ENCODE measurements at places on chromosomes 6 and 20. TPM values are rescaled to one million over a fixed set of nuclear protein-coding genes. Genes with fewer than 3 reads are reported as not detected.

DNA sequence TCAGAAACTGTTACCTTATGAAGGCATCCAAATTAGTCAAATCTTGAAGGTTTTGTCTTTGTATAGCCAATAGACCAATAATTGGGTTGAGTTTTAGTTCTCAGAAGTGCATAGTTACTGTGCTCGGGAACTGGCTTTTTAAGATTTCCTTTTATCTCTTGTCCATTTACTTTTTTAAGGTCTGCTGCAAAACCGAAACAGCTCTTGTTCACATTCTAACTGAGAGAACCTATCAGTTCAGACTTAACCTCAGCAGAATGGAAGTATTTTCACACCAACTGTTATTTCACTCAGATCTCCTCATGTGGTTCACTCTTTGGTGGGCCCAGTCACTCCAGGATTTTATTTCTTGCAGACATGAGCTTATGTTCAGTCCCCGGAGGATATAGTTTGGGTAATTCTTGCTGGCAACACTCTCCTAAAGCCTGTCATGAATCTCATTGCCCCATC is 55.5 kb downstream of the TPBG start:
- no peak for DNase-seq

GRCh38 chr20:9660236-9660868 is 146.0 kb downstream of the LAMP5 start:
- peak; percentile 32 for DNase-seq

- DNase-seq = no peak
Measured at GRCh38 chr6:13661647-13662046, 46.5 kb downstream of the NOL7 start.

DNA sequence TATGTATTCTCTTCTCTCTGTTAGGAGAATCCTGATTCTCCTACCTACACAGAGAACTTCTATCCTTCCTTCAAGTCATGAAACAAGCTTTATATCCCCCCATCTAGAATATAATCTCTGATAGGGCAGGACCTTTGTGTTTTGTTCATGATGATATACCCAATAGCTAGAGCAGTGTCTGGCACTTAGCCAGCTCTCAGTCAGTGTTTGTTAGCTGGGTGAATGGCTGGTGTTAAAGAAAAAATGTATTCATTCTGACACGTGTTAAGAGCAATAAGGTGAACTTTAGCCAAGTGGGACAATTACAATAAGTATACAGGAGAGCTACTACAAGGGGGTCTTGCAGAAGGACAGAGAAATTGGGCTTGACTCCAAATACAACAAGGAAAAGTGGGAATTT is 34.3 kb upstream of the TNFRSF21 start:
- no peak for DNase-seq

Gene GABRR2
- not detected for total RNA-seq

GRCh38 chr20:54668271-54669039 is 193.1 kb downstream of the DOK5 start:
- peak; percentile 33 for DNase-seq

GRCh38 chr6:19327241-19327640 is 509.9 kb upstream of the ID4 start:
- DNase-seq = no peak

DNA sequence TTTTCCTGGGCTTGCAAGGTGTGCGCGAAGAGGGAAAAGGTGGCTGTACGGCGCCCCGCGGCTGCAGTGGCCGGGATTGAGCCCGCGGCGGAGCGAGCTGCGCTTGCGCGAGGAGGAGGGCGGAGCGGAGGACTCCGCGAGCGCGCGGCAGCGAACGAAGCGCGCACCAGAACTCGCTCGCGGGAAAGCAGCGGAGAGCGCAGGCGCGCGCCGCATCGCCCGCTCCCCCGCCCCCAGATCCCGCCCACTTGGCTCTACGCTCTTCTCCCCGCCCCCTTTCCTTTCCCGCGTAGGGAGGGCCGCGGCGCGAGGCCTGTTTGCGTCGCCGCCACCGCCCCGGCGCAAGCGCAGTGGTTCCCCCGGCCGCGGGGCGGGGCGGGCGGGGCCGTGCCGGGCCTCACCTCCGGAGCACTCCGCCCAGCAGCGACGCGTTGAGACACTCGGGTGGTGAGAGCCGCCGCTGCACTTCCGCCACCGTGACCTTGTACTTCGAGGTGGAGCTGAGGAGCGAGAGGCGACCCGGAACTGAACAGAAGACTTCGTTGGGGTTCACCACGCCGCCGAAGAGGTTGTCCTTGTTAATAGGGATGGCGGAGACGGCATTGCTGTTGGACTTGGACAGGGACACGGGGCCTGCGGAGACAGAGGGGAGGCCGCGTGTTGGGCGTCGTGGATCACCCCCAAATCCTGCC is 10.6 kb downstream of the TFAP2A start:
- DNase-seq = peak; percentile 97

Gene HUS1B
- total RNA-seq = 0.98 TPM

GRCh38 chr6:143894655-143895054 is 30.4 kb downstream of the ZC2HC1B start:
- DNase-seq = no peak

DNA sequence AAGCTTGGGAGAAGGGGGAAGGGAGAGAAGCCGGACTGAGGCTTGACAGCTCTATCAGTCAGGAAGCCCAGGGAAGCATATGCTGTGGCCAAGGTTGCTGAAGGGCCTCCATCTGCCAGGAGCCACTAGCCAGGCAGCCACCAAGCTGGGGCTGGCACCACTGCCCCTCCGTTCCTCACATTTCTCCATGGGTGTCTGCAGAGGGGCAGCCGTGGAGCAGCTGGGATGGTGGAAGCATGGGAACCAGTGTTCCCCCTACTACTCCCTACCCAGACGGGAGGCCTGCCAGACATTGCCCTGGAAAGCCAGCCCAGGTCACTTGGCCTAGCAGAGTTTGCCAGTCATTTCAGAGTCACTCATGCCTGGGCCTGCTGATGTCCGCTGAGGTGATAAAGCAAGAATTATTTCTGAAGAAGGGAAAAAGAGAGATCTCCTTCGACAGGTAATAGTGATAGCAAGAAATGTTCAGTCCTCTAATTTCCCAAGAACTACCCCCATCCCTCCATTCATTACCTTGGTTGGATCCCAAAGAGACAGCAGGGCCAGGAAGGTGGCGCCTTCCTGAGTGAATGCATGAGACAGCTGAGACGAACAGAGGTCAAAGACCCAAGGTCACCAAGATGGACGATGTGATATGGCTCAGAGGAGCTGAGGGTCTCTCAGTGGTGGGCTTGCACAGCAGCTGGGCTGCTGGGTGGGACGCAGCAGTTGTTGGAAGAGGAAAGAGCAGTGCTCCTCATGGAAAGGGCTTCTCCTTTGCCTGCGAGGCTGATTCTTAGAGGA is 21.9 kb downstream of the SNPH start:
- no peak for DNase-seq

Gene RAE1
- total RNA-seq = 83.9 TPM

- DNase-seq = no peak
Measured at GRCh38 chr6:98932381-98932780, 15.4 kb downstream of the FBXL4 start.

Gene ZNF334
- not detected for total RNA-seq

Gene PLN
- not detected for total RNA-seq

Gene PI16
- not detected for total RNA-seq

GRCh38 chr6:52661551-52661950 is 9.4 kb upstream of the TMEM14A start:
- DNase-seq = peak; percentile 42

GRCh38 chr6:35522151-35522550 is 9.5 kb upstream of the TULP1 start:
- no peak for DNase-seq

Gene FIG4
- total RNA-seq = 11.7 TPM

Gene CDH4
- 0.29 TPM for total RNA-seq

Gene C2
- not detected for total RNA-seq

GRCh38 chr6:137964876-137965275 is 97.8 kb downstream of the TNFAIP3 start:
- DNase-seq = no peak

Gene FERMT1
- total RNA-seq = 6.4 TPM

GRCh38 chr20:21179757-21180156 is 53.9 kb downstream of the KIZ start:
- no peak for DNase-seq

DNA sequence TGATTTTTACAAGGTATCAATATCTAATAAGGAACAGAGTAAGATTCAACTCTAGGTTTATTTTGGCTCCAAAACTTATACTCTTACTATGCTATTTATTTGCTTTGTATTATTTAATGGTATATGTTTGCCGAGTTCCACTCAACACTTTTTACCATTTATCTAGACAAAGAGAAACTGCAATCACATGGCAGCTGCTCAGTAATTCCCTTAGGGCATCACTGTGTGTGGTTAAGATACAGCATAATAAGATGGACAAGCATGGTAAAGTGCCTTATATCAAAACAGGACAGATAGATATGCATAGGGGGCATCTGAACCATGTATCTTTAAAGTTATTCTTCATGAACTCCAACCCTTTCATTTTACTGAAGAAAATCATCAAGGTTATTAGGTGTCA is 483.0 kb upstream of the ID4 start:
- DNase-seq = no peak

Gene SLC17A3
- not detected for total RNA-seq

DNA sequence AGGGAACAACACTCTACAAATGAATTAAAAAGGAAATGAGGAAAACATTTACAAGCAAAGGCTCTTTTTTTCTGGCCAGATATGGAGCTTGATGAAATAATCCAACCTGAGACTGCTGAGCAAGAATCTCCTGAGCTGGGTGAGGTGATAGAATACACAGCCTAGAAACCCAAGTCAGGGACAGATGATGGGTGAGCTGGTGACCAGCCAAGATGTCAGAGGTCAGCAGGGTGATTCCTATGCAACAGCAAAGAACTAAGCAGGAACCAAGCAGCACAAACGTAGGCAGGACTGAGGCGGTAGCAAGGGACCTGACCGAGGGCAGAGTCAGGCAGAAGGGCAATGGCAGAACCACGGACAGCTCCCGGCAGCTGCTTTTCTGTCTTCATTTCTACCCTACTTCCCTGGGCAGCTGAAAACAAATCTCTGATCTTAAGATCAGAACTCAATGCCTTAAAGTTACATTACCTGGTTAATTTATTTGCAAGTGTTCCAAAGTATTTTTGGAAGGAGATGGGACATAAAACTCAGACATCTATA is 75.1 kb downstream of the CDC40 start:
- peak; percentile 32 for DNase-seq

- peak; percentile 77 for DNase-seq
Measured at GRCh38 chr6:43491750-43492661, 14.6 kb downstream of the TJAP1 start.

GRCh38 chr6:144340541-144341371 is 55.6 kb downstream of the UTRN start:
- peak; percentile 48 for DNase-seq

- DNase-seq = no peak
Measured at GRCh38 chr6:41193171-41193734, 7.7 kb downstream of the TREML2 start.

Gene HLA-DQA1
- total RNA-seq = not detected

DNA sequence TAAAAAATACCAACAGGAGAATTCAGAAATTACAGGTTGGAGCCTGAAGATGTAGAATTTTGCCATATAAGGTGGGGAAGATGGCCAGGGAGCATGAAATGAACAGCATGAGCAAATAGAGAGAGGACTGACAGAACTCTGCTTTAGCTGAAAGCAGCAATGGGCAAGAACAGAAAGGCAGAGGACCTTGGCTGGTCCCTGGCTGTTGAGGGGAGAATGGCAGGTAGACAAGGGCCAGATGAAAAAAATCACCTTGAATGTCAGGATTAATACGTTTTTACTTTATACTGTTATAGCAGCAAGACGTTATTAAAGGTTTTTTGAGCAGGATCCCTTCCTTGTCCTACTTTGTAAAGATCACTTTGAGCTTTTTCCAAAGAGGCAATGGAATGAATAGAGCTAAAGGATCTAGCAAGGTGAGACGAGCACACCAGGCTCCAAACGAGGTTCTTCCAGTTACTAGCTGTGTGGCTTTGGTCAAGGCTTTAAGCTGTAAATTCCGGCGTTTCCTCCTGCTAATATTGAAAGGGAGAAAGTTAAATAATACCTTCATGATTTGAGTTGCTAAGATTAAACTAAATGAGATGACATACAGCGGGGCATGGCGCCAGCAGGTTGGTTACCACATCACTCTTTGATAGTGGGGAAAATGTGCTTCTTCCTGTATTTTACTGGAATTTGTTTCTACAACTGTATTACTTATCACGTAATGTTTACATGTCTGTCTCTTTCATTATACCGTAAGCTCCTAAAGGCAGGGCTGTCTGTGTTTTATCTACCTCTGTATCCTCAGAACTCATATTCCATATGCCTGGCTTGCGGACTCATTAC is 776 bp downstream of the PPIL1 start:
- no peak for DNase-seq

Gene RAET1E
- total RNA-seq = 1.6 TPM

Gene MOG
- total RNA-seq = not detected

- no peak for DNase-seq
Measured at GRCh38 chr6:166483026-166483425, 100.3 kb upstream of the MPC1 start.

Gene RALY
- 144 TPM for total RNA-seq

Gene CNR1
- total RNA-seq = 2.5 TPM

DNA sequence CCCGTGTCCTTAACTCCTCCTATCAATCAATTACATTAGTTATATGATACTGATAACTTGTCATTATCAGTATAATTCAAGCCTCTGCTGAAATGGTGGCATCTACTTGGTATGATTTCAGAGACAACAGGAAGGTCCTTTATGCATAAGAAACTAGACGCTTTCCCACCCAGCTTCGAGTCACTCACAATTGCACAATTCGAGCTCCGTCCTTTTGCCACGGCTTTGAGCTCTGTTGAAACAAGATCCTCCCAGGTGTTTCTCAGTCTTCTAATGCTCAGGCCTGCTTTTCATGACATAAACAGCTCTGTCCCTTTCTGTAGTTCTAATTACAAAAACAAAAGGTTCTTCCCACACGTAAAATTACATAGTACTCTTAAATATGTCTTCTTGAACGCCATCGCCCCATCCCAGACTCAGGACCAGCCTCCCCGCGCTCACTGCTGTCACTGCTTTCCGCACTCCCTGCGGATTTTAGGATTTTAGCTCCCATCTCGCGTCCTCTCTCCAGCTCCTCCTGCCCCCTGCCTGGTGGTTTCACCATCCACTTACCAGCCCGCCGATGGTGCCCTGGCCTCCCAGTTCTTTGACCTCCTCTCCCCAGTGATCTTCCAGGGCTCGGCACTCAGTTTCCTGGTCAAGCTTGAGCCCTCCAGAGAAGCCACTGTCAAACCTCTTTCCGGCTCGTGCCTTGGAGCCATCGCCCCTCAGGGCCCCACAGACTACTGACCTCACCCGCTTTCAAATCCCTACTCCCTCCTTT is 23.2 kb upstream of the PNPLA1 start:
- no peak for DNase-seq

Gene OPRL1
- total RNA-seq = 0.29 TPM

Gene OOEP
- total RNA-seq = not detected

GRCh38 chr6:153210083-153210482 is 79.0 kb upstream of the RGS17 start:
- peak; percentile 63 for DNase-seq

DNA sequence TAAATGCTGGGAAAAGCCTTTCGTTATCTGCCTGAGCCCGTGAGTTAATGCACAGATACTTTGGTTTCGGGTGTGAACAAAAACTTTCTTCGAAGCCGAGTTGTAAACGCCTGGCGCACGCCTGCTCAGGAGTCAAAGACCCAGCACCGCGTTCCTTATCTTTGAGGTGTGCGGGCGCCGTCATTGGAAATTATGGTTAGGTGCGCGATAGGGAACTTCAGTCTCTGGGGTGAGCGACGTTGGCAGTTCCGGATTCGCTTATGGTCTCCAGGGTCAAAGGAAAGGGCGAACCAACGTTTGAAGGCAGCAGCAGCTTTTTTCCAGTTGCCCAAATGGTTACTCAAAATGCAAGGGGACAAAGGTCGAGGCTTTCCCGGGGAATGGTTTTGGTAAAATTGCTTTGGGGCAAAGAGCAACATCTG is 853 bp downstream of the SLC22A3 start:
- DNase-seq = no peak

- DNase-seq = peak; percentile 99
Measured at GRCh38 chr6:140043357-140043756, 668.9 kb upstream of the CITED2 start.
